ENCODE measurements at places on chromosomes 1 and 21. TPM values are rescaled to one million over a fixed set of nuclear protein-coding genes. Genes with fewer than 3 reads are reported as not detected.

DNA sequence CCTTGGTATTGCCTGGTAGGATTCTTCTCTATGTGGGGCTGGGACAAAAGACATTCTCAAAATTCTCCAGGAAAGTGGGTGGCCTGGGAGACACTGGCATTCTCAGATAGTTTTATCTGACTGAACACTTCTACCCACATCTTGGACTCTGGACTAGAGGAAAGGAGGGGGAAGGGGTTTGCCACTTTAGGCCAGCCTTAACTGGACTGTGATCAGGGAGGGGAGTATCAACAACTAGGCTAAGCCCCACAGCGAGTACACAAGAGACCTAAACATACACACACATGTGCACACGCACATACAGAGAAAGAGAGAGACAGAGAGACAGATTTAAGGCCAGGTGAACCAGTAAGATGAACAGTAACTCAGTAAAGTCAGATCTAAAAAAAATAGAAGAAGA, 1.2 kb upstream of the SEMA6C start:
- no peak for DNase-seq

DNA sequence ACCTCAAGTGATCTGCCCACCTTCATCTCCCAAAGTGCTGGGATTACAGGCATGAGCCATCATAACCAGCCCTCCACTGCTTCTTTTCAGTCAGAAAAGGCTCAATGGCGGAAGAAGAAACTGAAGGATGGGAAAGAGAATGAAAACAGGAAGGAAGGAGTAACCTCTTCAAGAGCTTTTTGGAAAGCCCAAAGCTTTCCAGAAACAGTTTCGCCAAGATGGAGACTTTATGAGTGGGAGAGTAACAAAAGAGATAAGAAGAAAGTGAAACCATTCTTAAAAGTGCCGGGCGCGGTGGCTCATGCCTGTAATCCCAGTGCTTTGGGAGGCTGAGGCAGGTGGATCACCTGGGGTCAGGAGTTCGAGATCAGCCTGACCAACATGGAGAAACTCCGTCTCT, 62.7 kb upstream of the NBL1 start:
- DNase-seq = no peak

GRCh38 chr1:226586650-226587422, 38.3 kb downstream of the STUM start:
- no peak for DNase-seq

- DNase-seq = no peak
These were observed 37.8 kb downstream of the DRAM2 start for GRCh38 chr1:111101854-111102642.

DNA sequence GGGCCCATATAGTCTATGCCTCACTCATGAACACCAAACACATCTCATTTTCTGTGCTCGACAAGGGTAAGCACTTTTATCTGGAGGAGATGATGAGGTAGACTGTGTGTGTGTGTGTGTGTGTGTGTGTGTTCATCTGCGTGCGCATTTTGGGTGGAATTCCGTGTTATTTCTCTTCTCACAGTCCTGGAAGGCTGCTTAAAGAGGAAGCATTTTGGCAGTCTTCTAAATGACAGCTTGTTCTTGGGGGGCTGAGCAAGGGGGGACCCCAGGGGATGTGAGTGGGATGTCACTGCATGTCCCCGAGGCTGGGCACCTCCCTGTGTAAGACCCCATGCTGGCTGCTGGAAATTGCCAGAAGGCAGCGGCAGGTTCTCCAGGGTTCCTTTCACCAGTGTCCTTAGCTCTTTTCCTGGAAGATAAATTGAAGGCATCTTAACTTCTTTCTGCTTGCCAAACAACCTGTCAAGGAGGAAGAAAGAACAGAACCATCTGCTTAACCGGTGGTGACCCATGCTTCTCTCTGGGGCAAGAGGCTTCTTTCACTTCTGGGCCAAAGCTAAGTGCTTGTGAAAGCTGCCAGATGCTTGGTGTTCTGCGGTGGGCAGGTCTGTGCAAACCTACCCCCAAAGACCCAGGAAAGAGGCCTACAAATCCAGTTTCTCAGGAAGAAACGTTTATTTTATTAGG, 9.9 kb upstream of the RD3 start:
- DNase-seq = no peak

GRCh38 chr1:54791880-54792522, 9.1 kb downstream of the TTC22 start:
- peak; percentile 54 for DNase-seq

DNA sequence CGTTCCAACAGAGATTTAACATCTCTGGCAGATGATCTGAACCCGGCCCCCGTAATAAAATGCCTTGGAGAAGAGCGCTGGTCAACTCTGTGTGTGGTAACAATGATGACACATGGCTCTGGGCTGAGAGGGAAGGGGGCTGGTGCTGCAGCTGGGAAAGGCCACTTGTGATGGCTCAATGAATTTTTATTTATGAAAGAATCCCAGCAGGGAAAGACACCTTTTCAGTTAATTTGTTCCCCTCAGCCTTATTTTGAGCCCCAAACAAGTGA, 59.4 kb downstream of the SYT6 start:
- no peak for DNase-seq

DNA sequence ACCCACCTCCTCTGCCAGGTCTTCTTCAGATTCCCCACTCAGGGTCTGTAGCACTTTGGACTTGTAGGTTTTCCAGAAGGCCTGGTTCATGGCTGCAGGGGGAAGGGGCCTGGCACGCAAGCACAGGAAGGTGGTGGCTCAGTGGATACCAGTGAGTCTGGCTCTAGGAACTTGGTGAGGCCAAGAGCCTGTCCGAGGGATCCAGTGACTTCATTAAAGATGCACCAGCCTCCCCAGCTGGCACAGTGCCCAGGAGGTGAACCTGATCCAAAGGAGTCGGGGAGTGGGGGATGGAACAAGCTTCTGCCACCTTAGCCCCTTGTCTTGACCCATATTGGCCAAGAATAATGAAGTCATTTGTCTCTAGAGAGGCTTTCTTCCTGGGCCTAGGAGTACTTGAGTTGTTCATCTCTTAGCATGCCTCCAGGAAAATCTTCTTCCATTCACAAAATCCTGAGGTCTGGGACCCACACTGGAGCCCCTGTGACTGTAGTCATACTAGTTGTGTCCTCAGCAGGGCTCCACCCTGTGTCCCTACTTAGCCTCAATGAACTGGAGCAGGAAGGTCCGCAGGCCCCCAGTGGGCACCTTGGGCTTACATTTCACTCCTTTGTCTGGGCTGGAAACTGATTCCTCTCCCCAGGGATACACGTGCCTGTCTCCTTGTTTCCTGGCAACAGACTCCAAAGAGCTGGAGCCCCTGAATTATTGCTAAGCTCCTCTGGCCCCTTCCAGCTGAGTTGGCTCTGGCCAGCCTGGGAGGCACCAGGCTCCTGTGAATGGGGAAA, at the start of gene C1orf232:
Gene C1orf232 (minus strand): TSS at position 554 of the 788 bp plus-strand sequence. CDS start 464 bp downstream, at position 90.
- peak; percentile 45 for DNase-seq

DNA sequence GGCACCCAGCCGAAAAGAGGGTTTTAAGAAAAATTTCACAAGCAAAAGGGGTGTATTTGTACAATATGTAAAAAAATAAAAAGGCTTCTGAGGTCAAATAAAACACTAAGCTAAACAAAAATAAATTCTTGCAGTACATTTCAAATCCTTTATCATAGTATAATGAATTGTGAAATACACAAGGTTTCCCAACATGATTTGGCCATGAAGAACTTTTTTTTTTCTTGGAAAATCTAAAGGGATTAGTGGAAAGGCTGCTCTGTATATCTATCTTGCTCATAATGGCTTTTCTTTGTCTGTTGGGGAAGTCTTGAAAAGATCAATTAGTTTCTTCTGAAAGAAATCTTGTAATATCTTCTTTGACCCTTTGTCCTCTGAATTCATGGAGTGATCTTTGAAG, 593.4 kb downstream of the PLPP3 start:
- no peak for DNase-seq

- no peak for DNase-seq
These were observed 252.0 kb downstream of the RHOU start for GRCh38 chr1:228987286-228987685.

- DNase-seq = no peak
These were observed 70.0 kb upstream of the TNFSF4 start for GRCh38 chr1:173276922-173277800.

GRCh38 chr1:92315766-92316599, 17.1 kb downstream of the RPAP2 start:
- DNase-seq = no peak

DNA sequence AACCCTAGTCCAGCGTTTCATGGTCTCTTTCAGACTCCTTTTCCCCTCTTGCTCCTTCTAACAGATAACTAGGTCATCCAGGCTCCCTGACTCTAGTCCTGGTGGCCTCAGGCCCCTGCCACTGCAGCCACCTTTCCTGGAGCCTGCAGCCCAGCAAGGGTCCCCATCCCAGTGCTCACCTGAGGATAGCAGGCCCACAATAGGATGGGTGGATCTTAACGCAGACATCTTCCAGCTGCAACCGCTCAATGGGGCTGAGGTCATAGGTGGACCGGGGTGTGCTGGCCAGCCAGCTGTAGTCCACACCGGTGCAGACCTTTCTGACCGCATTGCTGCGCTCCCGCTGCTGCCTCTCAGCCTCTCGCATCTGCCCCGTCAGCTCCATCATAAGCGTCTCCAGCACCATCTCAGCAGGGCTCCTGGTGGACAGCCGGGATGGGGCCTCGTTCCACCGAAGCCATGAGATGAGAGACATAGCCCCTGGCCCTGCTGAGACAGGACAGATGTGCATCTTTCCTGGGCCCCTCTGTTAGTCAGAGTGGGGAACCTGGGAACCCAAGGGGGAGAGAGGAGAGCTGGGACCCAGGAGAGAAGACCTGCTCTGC, 10.9 kb downstream of the RD3 start:
- no peak for DNase-seq

DNA sequence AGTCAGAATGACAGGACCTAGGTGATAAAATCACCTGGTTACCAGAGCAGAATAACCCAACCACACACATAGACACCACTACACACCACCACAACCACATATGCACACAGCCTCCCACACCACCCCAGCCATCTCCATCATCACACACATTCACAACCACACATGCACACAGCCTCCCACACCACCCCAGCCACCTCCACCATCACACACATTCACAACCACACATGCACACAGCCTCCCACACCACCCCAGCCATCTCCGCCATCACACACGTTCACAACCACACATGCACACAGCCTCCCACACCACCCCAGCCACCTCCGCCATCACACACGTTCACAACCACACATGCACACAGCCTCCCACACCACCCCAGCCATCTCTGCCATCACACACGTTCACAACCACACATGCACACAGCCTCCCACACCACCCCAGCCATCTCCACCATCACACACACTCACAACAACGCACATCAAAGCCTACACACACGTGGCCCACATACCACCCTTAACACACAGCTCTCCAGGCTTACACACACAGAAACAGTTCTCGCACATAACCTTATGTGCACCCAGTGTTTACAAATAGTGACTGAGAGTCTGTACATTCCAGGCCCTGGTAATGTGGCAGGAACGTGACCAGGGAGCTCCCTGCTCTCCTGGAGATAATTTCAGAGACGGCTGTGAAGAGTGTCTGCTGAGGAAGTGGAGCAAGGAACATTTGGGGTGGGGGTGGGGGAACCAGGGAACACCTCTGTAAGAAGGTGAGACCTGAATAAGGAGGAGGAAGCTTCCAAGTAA, 3.3 kb upstream of the GJB3 start:
- DNase-seq = no peak

DNA sequence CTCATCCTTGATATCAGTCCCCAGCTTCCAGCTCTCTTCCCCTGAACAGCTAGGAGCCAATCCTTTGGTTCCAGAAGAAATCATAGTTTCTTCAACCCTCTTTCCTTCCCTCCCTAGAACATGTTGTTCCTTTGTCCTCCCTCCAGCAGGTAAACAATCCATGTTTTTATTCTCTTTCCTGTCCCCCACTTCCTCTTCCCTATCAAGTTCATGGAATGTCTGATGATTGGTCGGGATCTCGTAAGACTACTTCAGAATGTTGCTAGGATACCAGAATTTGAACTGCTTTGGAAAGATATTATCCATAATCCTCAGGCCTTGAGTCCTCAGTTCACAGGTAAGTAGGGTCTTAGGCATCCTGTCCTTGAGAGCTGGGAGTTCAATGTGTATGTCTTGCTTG, 23.1 kb upstream of the SLC27A3 start:
- no peak for DNase-seq

DNA sequence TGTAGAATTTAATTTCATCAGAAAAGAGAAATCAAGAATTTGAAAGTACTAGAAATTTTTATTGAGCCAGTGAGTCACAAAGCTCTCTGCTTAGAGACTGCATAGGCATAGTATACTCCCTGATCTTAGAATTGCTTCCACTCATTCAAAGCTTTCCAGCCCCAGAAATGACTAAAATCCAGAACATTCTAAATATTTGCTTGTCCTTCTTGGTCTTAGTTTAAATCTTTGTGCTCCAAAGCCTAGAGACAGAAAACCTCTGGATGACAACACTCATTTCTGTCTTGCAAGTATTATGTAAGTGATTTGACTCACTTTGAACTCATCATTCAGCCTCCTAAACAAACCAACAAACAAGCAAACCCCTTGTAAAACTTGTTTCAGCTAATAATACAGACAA, 74.2 kb downstream of the PTPRC start:
- no peak for DNase-seq

- no peak for DNase-seq
These were observed 123.8 kb downstream of the PRDM16 start for GRCh38 chr1:3192825-3193224.

- DNase-seq = no peak
These were observed 12.9 kb downstream of the PLEKHM2 start for GRCh38 chr1:15696956-15697521.

DNA sequence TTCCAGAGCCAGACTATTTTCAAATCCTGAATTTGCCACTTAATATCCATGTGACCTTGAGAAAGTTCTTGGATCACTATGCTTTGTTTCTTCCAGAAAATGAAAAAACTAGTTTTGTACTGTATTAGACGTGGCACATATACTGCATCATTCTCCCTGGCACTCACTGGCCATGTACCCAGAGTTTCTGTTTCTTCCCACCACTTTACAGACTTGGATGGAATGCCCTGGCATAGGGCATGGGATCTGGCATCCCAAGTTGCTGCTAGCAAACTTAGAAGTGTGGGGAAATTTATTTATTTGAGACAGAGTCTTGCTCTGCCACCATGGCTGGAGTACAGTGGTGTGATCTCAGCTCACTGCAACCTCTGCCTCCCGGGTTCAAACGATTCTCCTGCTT, 10.0 kb downstream of the KLF18 start:
- no peak for DNase-seq

GRCh38 chr1:98045767-98046641, 125.2 kb upstream of the DPYD start:
- no peak for DNase-seq

- peak; percentile 28 for DNase-seq
These were observed 12.0 kb upstream of the FCAMR start for GRCh38 chr1:206982216-206982615.

GRCh38 chr1:219639876-219640577, 27.1 kb upstream of the ZC3H11B start:
- no peak for DNase-seq

GRCh38 chr1:161209790-161210409, 5.2 kb upstream of the FCER1G start:
- DNase-seq = peak; percentile 73

Gene A3GALT2
- total RNA-seq = not detected

Gene BTBD8
- total RNA-seq = 2.4 TPM

Gene IL19
- not detected for total RNA-seq

Gene AIDA
- 71.6 TPM for total RNA-seq

Gene KRTAP11-1
- not detected for total RNA-seq

Gene SLC39A1
- 113 TPM for total RNA-seq

Gene PTPRC
- total RNA-seq = not detected

Gene KIAA1614
- 3.2 TPM for total RNA-seq
